ENCODE measurements at places on chromosomes 1 and 21. TPM values are rescaled to one million over a fixed set of nuclear protein-coding genes. Genes with fewer than 3 reads are reported as not detected.

Gene MRPL37
- 34.5 TPM for total RNA-seq

Gene BRDT
- not detected for total RNA-seq

DNA sequence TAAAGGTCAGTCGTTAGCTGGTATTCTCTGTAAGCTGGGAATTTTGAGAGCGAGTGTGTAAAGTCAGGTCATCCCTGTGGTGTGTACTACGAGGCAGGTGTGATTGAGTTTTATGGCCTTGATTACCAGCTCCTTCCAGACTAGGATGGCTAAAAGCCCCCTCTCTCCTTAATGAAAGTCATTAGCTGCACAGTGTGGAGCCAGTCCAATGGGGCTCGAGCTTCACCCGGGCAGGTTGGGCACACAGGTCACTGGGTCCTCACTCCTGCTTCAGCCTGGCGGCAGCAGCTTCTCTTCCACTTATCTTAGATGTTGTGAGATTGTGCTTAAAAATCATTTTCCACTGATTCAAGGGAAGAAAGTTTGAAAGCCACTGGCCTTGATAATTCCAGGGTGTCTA lies 3.0 kb downstream of the DMRTB1 start:
- DNase-seq: no peak
- no peak overlapping the region for H3K4me3 ChIP-seq
- H3K4me1 ChIP-seq: no peaks in the 10 kb centered on the region
- H3K27me3 ChIP-seq: no peaks in the 10 kb centered on the region
- H3K27ac ChIP-seq: no peak overlapping the region

GRCh38 chr1:91555821-91556531 lies 55.3 kb downstream of the CDC7 start:
- no peaks in the 10 kb centered on the region for H3K27me3 ChIP-seq
- peak overlapping the region; percentile 89 for H3K27ac ChIP-seq
- peak overlapping the region; percentile 60 for H3K4me3 ChIP-seq
- peaks cover 69% of the 10 kb centered on the region for H3K4me1 ChIP-seq
- no peaks in the 10 kb centered on the region for H3K36me3 ChIP-seq

DNA sequence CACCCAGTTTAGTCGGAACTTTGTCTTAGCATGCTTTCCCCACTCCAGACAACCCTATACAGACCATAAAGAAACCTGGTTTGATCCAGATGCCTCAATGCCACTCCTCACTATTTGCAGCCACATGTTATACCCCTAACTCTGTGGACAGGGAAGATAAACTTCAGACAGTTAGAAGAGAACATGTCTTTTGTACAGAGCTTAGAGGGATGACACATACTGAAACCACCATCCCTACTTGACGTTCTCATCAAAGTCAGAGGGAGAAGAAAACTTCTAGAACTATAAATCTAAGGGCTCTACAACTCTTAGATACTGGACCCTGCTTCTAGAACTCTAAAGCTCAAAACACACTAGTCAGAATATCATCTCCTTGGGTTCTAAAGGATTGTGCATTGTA lies 3.7 kb downstream of the SYT6 start:
- no peak overlapping the region for H3K4me3 ChIP-seq
- no peak for DNase-seq
- peaks cover 16% of the 10 kb centered on the region for H3K27me3 ChIP-seq
- no peaks in the 10 kb centered on the region for H3K36me3 ChIP-seq
- peaks cover 19% of the 10 kb centered on the region for H3K4me1 ChIP-seq

DNA sequence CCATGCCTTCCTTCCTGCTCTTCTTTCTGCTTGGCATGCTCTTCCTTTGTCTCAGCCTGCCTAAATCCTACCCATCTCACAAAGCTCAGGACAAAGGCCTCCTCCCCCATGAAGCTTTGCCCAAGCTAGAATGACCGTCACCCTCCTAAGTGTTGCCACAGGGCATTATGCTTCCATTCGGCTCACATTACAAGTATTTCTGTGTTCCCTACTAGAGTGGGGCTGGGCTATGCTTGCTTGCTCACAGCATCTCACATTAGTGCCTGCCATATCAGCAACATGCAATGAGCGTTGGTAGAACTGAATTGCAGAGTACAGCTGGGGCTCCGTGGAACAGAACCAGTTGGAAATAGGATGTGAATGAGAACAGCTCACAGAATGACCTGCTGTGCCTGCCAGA lies 82.8 kb downstream of the CD58 start:
- H3K27me3 ChIP-seq: no peaks in the 10 kb centered on the region
- no peaks in the 10 kb centered on the region for H3K4me1 ChIP-seq
- H3K36me3 ChIP-seq: no peaks in the 10 kb centered on the region
- no peak for DNase-seq

GRCh38 chr1:45009956-45010854 lies 919 bp downstream of the HECTD3 start:
- DNase-seq: peak; percentile 58
- H3K27ac ChIP-seq: peak overlapping the region; percentile 78
- H3K4me1 ChIP-seq: peaks cover 47% of the 10 kb centered on the region
- no peaks in the 10 kb centered on the region for H3K27me3 ChIP-seq
- H3K36me3 ChIP-seq: peaks cover 42% of the 10 kb centered on the region

DNA sequence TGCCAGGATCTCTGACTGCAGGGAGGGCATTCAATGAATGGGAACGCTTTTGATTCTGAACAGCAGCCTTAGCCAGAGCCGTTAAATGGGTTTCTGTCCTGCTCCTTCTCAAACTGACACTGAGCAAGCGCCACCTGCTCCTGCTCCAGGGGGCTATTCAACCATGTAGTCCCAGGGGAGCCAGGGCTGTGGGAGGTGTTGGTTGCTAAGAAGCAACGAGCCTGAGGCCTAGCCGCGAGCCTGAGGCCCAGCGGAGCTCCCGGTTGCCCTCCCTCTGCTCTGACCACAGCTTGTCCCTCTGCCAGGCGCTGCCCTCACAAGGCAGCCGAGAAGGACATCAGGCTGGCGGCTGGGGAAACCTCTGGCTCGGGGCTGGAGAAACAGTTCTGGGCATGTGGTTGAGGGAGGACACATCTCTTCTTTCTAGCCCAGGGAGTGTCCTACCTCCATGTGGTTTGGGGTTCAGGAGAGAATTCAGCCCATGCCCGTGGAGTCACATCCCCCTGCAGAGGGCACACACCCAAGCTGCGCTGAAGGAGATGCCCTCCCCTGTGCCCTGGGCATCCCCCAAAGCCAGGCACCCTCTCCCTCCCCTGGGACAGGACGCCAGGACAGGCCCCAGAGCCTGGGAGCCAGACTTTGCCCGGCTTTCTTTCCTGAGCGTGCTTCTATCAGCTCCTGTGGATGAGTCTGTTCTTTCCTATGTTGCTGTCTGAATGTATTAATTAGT lies 18.0 kb downstream of the PCP4 start:
- H3K27ac ChIP-seq: no peak overlapping the region
- H3K36me3 ChIP-seq: no peaks in the 10 kb centered on the region
- no peaks in the 10 kb centered on the region for H3K27me3 ChIP-seq
- no peaks in the 10 kb centered on the region for H3K4me1 ChIP-seq
- no peak for DNase-seq

- no peak for DNase-seq
- no peaks in the 10 kb centered on the region for H3K4me1 ChIP-seq
- H3K36me3 ChIP-seq: no peaks in the 10 kb centered on the region
- H3K27ac ChIP-seq: no peak overlapping the region
- no peak overlapping the region for H3K4me3 ChIP-seq
These were observed 16.4 kb downstream of the TCEANC2 start for GRCh38 chr1:54069791-54070170.

- H3K4me1 ChIP-seq: no peaks in the 10 kb centered on the region
- DNase-seq: no peak
- H3K27me3 ChIP-seq: no peaks in the 10 kb centered on the region
- no peaks in the 10 kb centered on the region for H3K36me3 ChIP-seq
These were observed 39.5 kb downstream of the TRIM11 start for GRCh38 chr1:228366866-228367741.

DNA sequence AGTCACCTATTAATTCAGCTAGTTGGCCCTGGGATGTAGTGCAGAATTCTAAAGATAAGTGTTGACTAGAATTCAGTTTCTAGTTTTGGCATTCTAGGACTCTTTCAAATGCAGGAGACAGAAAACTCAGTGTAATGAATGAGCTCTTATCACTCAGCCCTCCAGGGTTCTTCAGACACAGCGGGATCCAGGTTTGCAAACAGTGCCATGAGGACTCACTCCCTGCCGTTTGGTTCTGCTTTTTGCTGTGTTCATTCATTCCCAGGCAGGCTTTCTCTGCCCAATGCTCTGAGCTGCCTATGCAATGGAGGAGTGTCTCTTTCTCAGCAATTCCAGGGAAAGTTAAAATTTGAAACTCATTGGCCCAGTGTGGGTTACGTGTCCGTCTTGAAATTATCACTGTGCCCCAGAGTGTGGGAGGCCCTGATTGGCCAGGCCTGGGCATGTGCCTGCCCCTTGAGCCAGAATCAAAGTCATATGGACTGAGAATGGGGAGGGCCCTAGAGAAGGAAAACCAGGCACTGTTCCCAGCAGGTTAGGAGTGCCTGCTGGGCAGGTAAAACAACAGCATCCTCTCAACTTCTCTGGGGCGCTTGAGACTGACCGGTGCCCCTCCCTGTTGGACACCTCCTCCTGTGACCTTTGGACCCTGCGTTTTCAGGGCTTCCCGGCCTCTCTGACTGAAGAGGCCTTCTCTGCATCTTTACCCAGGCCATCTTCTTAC lies 43.4 kb downstream of the TMEM51 start:
- DNase-seq: no peak
- no peaks in the 10 kb centered on the region for H3K4me1 ChIP-seq
- no peak overlapping the region for H3K4me3 ChIP-seq
- H3K27ac ChIP-seq: no peak overlapping the region

DNA sequence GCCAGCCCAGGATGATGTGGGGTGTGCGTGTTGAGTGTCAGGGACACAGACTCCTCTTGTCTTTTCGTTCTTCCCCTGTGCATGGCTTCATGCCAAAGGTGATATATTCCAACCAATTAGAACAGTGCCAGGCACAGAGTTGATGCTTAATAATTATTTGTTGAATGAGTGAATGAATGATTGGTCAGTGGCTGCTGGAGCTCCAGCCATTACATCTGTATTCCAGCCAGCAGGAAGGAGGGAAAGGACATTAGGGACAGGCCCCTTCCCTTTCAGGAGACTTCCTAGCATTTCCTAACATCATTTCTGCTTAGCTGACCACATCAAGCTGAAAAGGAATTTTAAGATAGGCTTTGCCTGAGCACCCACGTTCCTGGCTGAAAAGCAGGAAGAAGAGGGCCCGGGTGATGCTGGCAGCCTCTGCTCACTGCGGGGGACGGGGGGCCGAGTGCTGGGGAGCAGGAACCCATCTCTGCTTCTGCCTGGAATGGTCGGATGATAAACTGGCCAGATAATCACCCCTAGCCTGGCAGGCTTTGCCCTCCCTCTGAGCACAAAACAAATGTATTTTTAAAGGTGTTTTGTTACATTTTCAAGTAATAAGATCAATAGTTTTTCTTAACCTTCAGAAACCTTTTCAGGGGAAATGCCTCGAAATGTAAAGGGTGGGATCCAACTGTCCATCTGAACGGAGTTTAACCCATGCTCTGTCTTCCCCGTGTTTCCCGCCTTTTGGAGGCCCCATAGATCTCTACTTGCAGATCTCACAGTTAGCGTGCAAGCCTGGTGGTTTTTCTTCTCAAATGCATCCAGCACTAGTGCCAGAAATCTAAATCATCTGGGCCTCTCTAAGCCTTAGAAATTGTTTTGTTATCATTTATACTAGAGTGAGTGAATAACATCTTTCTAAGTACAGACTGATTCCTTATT lies 39.0 kb downstream of the SLC37A1 start:
- H3K4me3 ChIP-seq: no peak overlapping the region
- H3K36me3 ChIP-seq: peaks cover 25% of the 10 kb centered on the region
- no peaks in the 10 kb centered on the region for H3K27me3 ChIP-seq

- no peaks in the 10 kb centered on the region for H3K4me1 ChIP-seq
- H3K36me3 ChIP-seq: no peaks in the 10 kb centered on the region
- H3K27me3 ChIP-seq: peaks cover 27% of the 10 kb centered on the region
- H3K4me3 ChIP-seq: no peak overlapping the region
These were observed 8.9 kb upstream of the LHX8 start for GRCh38 chr1:75125161-75125726.

GRCh38 chr1:201937624-201938213 lies 8.6 kb downstream of the LMOD1 start:
- no peak overlapping the region for H3K4me3 ChIP-seq
- H3K27me3 ChIP-seq: no peaks in the 10 kb centered on the region
- H3K4me1 ChIP-seq: no peaks in the 10 kb centered on the region
- no peak for DNase-seq
- no peak overlapping the region for H3K27ac ChIP-seq
